Memory B cell (primary cell): ENCODE measurements at places on chromosomes 3 and 15.

GRCh38 chr3:114775395-114775794 is 371.7 kb downstream of the ZBTB20 start:
- no peak for DNase-seq

DNA sequence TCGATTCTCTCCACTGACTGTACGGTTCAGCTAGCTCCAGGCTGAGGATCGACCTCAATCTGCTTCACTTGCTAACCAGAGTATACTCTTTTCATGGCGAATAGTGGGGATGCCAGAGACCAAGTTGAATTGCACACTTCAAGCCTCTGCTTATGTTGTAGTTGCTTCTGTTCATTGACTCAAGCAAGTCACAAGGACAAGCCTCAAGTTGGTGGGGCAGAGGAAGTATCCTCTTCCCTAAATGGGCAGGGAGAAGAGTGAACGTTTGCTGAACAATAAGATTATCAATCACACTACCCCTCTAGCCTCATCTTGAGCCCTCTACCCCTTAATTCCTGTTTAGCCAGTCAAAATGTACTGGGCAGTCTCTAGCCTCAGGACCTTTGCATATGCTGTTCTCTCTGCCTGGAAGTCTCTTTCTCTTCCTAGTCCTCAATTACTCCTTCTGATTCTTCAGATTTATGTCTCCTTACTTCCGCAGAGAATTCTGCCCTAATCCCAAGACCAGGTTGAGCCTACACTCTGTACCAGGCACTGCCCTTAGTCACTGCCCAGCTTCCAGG is 390.4 kb upstream of the PROK2 start:
- no peak for DNase-seq

DNA sequence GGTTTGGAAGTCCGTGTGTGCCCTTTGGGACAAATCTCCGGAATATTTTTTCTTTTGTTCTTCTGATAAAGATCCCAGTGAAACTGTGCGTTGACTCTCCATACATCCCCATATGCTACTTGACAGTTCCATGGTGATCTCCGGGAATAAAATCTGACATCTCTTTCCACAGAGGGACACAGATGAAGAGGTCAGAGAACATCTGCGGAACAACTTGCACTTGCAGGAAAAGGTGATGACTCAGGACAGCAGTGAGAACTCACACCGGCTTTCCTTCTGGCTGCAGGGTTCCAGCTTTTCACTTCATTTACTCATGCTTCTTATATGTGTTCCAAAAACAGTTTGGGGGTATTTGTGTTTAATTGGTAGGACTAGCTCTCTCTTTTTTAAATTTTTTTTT is 157.5 kb upstream of the CHRM5 start:
- DNase-seq = no peak

DNA sequence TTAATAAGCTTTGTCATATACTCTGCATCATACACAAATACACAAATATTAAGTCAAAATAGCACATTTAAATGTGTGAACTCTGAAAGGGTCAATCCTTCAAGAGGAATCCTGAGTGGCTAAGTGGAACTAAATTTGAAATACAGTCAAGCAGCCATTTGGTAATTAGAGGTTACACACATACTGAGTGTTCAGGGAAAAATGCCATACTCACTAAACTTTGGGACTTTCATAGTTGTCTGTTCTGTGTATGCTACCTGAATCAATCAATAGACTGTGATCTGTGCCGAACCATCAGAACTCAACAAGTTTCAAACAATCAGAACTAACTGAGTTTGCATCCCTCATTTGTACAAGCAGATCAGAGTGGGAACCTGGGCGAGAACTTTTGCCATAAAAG is 15.3 kb downstream of the ANKRD28 start:
- no peak for DNase-seq

DNA sequence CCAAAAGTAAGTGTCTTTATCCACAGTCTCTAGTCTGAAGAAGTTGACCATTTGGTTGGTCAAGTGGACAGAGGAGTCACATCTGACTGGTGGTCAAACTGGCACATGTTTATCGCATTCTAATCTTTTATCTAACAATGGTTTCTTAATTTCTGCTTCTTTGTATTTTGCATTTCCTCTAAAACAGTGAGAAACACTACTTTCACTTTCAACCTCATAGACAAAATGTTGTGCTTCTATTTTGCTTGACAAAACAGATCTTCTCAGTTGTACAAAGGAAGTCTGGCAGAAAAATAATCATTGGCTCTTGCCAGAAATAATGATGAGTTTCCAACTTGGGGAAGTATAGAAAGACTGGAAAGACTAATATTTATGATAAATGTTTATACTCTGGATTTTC is 103.9 kb downstream of the MME start:
- DNase-seq = no peak

DNA sequence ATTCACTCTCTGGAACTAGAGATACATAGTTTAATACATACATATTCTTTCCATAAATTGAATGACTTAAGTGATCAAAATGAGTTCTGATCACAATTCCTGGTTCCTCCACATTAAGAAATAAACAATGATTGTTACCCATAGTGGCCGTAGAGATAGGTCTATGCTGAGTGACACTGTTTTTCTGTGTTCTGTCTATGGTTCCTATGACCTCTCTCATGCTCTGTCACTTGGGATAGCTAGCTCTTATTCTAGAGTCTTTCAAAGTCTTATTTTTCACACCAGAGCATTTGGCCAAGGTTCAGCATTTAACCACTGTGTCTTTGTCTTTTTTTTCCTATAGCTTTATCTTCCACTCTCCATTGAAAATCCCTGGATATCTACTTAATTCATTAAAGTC is 132.4 kb downstream of the GOLGA6L6 start:
- no peak for DNase-seq

DNA sequence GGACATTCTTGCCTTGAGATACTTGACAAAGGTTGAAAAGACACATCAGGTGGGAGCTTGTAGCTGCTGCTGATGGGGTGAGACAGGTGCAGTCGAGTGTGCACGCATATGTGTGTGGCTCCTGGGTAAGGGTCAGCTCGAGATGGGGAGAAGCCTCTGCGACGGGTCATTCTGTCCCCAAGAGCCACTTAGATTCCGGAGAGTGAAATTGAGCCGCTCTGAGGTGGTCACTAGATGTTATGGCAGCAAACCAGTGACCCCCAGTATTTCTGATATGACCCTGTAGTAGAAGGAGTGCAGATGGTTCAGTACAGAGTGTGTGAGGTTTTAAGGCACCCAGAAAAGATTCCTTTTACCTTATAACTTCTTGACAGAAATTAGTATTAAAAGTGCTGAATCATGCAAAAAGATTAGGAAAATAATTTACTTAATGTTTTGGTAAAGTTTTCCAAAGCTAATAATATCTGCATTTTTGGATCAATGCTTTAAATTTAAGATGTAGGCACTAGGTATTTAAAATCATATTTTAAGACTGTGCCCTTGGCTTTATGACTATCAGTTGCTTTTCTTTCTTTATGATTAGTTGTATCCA is 241.9 kb upstream of the TOPAZ1 start:
- no peak for DNase-seq

DNA sequence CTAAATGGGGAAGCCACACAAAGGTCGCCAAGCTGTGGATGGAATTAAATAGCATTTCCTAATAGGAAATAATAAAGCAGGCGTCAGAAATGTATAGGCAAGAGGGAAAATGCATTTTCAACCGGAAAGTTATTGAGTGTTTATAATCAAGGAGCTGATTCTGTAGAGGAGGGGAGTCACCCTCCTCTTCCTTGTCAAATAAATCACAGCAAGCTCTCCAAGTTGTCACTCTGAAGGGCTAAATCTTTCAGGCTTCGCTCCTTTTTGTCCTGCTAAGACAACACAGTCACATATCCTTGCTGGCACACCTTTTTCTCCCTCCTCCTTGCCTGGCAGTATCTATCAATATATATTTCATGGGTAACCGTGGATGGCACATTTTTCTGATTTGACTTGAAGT is 338.4 kb downstream of the SATB1 start:
- no peak for DNase-seq

GRCh38 chr15:64893481-64894394 is 18.0 kb upstream of the ANKDD1A start:
- DNase-seq = peak; percentile 75

DNA sequence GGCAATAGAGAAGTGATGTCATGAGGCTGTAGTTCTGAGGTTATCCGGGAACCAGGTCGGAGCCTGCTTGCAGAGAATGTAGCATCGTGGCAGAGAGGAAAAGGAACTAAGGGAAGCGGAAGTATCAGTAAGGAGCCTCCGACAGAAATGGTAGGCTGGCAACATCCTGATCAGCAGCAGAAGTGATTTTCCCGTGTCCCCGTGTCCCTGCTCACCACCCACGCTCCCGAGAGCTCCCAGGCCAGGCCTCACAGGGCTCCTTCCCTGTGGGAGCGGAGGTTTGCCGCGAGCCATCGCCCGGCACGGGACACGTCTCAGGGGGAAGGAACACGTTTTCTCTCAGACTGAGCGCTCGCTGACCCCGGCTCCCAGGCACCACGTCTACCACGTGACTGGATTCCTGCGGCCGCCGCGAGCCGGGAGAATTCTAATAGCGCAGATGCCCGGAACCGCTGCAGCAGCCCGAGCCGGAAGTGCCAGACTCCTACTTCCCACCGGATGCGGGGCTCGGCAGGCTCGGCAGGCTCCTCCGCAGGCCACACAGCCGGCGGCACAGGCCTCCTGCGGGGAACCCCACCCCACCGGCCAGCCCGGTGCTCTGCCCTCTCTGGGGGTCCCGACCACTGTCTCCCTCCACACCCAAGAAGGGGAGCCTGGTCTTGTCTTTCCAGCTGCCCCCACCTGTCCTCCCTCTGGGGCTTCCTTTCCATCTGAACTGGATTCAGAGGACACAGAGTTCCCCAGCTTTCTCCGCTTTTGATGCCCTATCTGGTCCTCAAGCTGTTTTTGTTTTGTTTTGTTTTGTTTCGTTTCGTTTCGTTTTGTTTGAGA is 99.3 kb downstream of the BDH1 start:
- DNase-seq = peak; percentile 11

DNA sequence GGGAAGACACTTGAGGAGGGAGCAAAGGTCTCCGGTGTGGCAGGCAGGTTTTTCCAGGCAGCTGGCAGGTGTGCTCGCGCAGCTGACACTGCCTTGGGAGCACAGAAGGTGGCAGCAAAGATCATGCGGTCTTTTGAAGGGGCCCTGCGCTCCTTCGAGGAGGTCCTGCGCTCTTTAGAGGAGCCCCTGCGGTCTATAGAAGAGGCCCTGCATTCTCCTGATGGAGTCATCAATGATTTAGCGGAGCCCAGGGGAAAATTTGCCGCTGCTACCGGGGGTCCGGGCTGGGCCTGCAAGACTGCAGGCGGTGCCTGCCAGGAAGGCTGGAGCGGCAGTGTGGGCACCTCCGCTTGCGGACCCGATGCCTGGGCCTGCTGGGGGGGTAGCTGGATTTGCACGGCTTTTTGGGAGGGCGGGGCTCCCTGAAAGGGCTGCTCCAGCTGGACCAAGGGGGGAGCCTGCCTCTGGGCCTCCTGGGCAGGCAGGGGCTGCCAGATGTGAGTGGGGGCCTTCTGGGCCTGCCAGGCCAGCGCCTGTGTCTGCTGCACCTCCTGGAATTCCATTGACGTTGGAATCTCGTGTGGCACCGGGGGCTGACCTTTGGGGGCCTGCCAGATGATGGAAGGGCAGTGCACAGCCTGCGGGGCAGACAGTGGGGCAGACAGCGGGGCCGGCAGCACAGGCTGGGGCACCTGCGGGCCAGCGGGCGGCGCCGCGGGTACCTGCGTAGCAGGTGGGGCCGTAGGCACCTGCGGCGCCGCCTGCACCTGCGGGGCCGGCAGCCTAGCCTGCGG is 2.1 kb downstream of the MAGEL2 start:
- DNase-seq = no peak

- DNase-seq = no peak
These were observed 317.0 kb upstream of the TPRG1 start for GRCh38 chr3:188854772-188855149.

DNA sequence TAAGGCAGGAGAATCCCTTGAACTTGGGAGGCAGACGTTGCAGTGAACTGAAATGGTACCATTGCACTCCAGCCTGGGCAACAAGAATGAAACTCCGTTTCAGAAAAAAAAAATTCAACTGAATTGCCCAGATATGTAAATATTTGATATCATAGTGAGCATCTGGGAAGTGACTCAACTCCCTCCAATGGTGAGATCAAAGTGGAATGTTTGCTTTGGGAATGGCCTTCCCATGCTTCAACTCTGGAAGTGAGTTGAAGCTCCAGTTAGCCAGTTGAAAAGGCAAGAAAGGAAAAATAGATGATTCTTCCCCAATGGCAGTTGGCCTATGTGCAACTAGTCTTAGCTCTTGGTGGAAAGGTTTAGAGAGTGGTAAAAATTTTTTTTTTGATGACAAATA is 131.6 kb upstream of the CMC1 start:
- DNase-seq = no peak

DNA sequence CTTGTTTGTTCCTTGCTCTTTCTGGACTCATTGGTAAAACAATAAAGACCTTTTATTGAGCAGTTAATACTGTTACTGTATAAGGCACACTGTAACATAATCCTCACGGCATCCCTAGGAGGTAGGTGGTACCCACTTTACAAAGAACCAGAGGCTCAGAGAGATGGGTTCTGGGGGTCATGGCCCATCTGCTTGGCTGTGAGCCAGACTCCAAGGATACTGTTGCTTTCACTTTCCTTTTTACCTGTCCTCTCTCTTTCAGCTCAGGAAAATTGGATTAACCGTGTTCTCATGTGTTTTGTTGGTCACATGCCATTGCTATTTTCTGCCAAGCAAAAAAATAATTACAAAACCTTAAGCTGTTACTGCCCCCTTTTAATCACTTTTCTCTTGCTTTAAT is 34.8 kb upstream of the FILIP1L start:
- no peak for DNase-seq

GRCh38 chr3:108241146-108241545 is 18.9 kb upstream of the IFT57 start:
- no peak for DNase-seq

DNA sequence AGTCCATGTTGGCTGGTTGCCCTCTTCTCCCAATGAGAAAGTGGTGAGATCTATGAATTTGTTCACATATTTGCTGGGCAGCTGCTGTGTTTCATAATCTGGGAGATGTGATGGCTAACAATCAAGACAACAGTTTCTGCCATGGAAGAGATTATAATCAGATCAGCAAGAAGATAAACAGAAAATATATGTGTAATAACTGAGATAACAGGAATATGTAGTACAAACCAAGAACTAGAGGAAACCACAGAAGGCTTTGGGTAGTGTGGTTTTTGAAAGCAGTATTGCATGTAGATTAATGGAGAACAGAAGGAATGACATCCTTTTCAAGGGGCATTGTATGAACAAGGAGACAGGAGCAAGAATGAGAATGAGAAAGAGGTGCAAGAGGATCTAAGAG is 12.2 kb upstream of the CSTA start:
- no peak for DNase-seq

GRCh38 chr15:81182031-81182755 is 14.5 kb upstream of the IL16 start:
- no peak for DNase-seq
